ENCODE measurements at places on chromosomes 2 and 18.

DNA sequence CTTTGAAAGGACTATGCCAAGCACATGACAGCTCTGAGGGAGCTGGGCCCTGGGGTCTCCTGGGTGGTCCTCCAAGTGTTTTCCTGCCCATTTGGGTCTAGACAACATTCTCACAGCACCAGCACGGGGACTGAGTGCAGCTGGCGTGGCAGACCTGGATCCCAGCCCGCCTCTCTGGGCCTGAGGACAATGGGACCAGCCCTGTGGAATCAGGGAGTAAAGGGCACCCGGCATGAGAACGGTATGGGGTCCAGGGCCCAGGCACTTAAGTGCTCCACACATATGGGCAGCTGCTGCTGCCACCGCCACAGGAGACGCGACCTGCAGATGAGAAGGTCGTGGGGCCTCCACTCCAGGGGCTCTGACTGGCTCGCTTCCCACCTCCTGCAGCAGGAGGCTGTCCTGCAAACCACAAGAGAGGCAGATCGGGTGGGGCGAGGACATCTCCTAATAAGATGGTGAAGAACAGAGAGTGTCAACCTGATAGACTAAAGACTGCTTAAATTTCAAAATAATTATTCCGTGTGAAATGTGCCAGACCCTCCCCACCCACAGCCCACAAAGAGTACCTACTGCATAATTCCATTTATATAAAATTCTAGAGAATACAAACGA is 46.3 kb downstream of the FAM178B start:
- H3K4me3 ChIP-seq = no peak overlapping the region
- H3K27ac ChIP-seq = no peak overlapping the region
- H3K36me3 ChIP-seq = peaks cover 7% of the 10 kb centered on the region
- no peaks in the 10 kb centered on the region for H3K27me3 ChIP-seq
- no peak for DNase-seq
- peaks cover 22% of the 10 kb centered on the region for H3K4me1 ChIP-seq

GRCh38 chr2:132681766-132682165 is 11.8 kb upstream of the LYPD1 start:
- no peak overlapping the region for H3K4me3 ChIP-seq
- H3K36me3 ChIP-seq = no peaks in the 10 kb centered on the region
- H3K27me3 ChIP-seq = no peaks in the 10 kb centered on the region

DNA sequence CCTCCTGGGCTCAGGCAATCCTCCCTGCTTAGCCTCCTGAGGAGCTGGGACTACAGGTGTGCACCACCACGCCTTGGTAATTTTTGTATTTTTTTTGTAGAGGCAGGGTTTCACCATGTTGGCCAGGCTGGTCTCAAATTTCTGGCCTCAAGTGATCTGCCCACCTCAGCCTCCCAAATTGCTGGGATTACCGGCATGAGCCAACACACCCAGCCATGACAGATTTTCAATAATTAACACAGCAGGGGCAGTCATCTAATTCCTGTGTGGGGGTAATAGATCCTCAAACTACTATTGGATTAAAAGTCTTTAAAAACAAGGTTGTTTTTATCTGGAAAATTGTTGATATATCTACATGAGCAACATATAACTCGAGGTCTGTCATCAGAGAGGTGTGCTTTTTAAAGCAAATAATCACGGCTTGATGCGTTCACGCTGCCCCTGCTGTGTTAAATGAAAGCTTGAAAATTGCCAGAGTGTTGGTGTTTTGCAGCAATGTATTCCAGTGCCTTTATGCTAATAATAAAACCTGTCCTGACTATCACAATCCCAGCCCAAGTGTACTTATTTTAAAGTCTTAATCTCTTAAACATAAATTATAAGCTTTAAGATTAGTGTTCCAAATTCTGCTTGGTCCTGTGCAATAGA is 35.6 kb upstream of the ASB1 start:
- no peaks in the 10 kb centered on the region for H3K36me3 ChIP-seq
- no peak overlapping the region for H3K4me3 ChIP-seq
- H3K4me1 ChIP-seq = no peaks in the 10 kb centered on the region
- no peak for DNase-seq
- H3K27me3 ChIP-seq = no peaks in the 10 kb centered on the region

GRCh38 chr2:224640679-224641078 is 55.5 kb upstream of the CUL3 start:
- no peaks in the 10 kb centered on the region for H3K36me3 ChIP-seq
- no peak for DNase-seq
- H3K4me3 ChIP-seq = no peak overlapping the region
- no peaks in the 10 kb centered on the region for H3K27me3 ChIP-seq

DNA sequence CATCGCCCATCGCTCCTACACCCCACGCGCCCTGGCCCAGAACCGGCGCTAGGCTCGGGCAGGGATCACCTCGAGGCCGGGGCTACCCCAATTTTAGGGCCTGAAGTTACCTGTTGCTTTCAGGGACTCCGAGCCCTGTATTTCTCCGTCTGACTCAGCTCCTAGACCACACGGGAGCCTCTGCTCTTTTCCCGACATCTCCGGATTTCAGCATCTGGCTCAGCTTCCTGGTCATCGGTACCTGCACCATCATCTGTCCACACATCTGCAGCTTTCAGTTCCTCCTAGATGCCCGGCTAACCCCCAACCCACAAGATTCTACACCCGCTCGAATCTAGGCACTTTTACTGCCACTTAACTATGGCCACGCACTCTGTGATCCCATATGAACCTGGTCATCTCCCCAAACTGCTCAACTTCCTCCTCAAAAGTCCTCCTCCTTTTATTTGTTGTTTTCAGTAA is 12.1 kb upstream of the HMSD start:
- H3K4me3 ChIP-seq = no peak overlapping the region
- no peak for DNase-seq
- peaks cover 19% of the 10 kb centered on the region for H3K27me3 ChIP-seq
- H3K27ac ChIP-seq = no peak overlapping the region
- H3K4me1 ChIP-seq = no peaks in the 10 kb centered on the region

DNA sequence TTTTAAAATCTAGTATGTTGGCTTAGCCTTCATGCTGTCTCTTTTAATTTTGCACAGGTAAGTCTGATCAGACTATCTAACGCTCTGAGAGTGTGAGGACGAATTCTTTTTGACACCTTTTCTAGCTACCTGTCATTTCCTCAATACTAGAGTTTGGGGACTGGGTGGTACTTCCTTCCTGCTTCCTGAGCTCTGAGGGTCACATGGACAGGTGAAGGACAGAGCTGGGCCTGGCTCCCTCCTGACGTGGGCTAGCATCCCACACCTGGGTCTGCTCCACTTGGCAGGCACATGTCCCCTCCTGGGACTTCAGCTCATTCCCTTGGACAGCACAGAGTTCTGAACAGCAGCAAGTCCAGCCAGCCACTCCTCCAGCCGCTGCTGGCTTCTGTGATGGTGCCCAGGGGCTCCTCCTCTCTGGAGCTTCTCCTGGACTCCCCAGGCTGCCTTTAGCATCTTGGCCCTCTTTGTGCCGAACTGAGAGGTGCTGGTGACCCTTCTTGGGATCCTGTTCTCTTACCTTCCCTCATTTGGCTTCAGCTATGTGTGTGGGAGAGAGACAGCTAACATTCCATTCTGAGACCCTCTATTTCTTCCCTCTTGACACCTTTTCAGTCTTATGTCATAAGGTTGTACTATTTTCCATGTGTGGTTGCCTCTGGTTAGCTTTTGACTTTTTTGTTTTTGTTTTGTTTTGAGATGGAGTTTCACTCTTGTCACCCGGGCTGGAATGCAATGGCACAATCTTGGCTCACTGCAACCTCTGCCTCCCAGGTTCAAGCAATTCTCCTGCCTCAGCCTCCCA is 106.9 kb downstream of the B3GNT2 start:
- DNase-seq = no peak
- H3K27ac ChIP-seq = peak overlapping the region; percentile 98
- H3K36me3 ChIP-seq = peaks cover 5% of the 10 kb centered on the region
- peaks cover 69% of the 10 kb centered on the region for H3K4me1 ChIP-seq

DNA sequence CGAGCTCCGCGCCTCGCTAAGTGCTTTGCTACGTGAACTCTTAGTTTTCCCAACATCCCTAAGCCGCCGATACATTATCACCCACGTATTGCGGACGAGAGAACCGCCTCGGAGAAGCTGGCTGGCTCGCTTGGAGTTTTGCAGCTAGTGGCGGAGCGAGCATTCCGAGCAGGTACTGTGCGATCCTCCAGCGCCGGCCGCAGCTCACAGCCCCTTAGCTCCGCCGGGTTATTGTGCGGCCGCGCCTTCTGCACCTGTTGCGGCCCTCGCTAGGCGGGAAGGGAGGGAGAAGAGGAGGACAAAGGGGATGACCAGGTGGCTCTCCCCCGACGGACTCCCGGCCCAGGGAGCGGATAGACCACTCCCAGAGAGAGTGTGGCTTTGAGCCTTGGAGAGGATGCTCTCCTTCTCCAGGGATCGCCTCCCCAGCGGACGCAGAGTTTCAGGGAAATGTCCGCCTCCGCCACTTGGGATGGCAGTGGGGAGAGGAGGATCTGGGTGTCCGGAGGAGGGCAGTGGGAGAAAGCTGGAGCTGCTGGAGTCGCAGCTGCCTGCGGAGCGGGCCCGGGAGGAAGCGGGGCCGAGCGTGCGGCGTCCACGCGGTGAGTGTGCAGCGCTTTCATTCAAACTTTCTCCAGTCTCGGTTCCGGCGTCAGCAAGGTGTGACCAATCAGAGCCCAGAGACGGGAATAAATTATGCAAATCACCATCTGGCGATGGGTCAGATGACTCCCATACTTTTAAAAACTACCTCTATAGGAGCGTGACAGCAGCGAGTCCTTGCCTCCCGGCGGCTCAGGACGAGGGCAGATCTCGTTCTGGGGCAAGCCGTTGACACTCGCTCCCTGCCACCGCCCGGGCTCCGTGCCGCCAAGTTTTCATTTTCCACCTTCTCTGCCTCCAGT is at the start of gene LIPG:
Gene LIPG (plus strand): TSS at position 769 of the 905 bp plus-strand sequence. CDS start 252 bp downstream, outside the sequence.
- H3K27me3 ChIP-seq = peaks cover 64% of the 10 kb centered on the region
- peak within 1 kb of the TSS; percentile 61 for H3K4me3 ChIP-seq
- peak; percentile 71 for DNase-seq
- peaks cover 28% of the 10 kb centered on the region for H3K4me1 ChIP-seq
- no peak within 1 kb of the TSS for H3K27ac ChIP-seq
- H3K36me3 ChIP-seq = no peaks in the 10 kb centered on the region

DNA sequence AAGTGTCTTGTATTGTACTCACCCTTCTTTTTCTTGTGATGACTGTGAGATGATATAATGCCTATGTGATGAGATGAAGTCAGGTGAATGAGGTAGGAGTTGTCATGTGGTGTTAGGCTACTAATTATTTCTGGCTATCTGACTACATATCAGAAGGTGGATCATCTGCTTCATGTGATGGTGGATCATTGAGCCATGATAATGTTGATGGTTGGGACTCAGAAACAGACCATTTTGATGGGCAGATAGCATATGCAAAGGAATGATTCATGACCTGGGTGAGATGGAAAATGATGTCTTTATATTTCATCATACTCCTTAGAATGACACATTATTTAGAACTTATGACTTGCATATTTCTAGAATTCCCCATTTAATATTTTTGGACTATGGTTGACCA is 19.5 kb downstream of the ANKRD30B start:
- no peak for DNase-seq
- no peaks in the 10 kb centered on the region for H3K27me3 ChIP-seq
- H3K27ac ChIP-seq = no peak overlapping the region
- H3K36me3 ChIP-seq = no peaks in the 10 kb centered on the region
- no peak overlapping the region for H3K4me3 ChIP-seq
- no peaks in the 10 kb centered on the region for H3K4me1 ChIP-seq

DNA sequence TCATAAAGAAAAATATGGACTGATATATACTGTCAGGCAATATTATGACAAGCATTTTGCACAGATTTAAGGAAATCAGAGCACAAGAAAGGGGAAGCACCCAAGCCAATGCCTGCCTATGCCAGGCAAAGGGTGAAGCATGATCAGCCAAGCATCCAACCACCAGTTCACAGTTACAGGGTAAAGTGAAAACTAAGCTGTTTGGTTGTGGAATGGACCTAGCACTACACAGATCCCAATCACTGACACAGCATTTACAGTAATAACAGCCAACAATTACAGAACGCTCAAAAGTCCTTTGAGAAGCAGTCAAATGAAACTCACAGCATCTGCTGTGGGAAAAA is 90.3 kb downstream of the SP3 start:
- H3K4me1 ChIP-seq = no peaks in the 10 kb centered on the region
- peaks cover 13% of the 10 kb centered on the region for H3K27me3 ChIP-seq
- no peak overlapping the region for H3K27ac ChIP-seq
- no peak for DNase-seq
- H3K4me3 ChIP-seq = no peak overlapping the region

DNA sequence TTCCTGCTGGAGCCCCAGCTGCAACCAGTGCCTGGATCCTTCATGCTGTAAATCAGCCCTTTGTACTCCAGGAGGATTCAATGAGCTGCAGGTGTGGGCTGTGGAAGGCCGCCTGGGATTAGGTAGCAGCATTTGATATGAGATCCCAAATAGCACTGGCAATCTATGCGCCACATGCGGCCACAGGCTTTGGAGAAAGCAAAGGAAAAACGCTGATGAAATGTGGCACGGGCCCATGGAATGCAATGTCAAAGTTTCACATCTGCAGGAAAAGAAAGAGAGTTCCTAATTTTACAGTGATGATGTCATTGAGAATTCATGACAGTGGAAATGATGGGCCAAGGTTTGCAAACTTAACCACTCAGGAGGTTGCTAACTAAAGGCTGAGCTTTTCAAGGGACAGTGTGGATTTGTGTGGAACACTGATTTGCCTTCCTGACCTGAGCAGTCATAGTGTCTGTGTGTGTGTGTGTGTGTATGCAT is 216.4 kb upstream of the OSR1 start:
- DNase-seq = no peak
- no peak overlapping the region for H3K27ac ChIP-seq
- no peaks in the 10 kb centered on the region for H3K4me1 ChIP-seq
- no peaks in the 10 kb centered on the region for H3K36me3 ChIP-seq

DNA sequence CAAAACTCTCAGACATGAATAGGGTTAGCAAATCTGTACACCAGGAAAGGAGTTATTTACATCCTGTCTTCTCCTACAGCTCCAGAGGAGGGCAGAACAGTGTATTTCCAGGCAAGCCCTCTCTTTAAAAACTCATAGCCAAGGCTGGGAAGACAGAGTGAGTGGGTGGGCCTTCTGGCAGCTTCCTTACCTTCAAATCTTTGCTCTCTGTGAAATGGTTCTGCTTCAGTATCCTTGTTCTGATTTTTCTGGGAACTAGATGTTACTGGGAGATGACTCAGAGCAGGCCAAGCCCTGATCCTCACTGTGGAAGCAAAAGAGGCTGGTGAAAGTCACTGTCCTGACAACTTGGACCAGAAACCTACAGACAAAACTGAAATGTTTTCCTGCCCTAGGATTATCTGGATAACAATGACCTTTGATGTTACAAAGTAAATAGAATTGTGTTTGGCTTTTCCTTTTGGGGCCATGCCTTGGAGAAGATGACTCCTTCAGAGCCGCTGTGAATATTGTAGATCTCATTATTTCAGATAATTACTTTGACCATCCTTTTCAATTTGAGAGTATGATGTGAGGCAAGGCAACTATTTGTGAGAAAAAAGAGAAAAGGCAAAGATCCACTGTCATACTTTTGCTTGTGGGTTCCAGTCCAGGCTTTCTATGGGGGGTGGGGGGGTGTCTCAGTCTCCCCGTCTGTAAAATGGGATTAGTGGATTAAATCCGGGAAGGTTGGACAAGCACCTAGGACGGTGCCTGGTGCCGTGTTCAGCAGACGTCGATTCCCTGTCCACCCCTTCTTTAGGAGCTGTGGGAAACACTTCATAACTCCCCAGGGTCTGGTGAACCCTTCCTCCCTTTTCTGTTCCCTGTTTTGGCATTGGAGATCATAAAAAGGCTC is 644 bp upstream of the QPCT start:
- peaks cover 22% of the 10 kb centered on the region for H3K4me1 ChIP-seq
- H3K4me3 ChIP-seq = peak overlapping the region; percentile 67
- peaks cover 32% of the 10 kb centered on the region for H3K27me3 ChIP-seq
- no peaks in the 10 kb centered on the region for H3K36me3 ChIP-seq
- DNase-seq = no peak

All from activated CD8-positive, alpha-beta T cell treated with anti-CD3 and anti-CD28 coated beads for 36 hours (primary cell).